ENCODE measurements at places on chromosomes 12 and 14. TPM values are rescaled to one million over a fixed set of nuclear protein-coding genes. Genes with fewer than 3 reads are reported as not detected.

GRCh38 chr12:66919466-66919865 is 240.6 kb upstream of the GRIP1 start:
- no peak overlapping the region for H3K4me3 ChIP-seq
- DNase-seq, result no peak
- H3K4me1 ChIP-seq, result no peaks in the 10 kb centered on the region

DNA sequence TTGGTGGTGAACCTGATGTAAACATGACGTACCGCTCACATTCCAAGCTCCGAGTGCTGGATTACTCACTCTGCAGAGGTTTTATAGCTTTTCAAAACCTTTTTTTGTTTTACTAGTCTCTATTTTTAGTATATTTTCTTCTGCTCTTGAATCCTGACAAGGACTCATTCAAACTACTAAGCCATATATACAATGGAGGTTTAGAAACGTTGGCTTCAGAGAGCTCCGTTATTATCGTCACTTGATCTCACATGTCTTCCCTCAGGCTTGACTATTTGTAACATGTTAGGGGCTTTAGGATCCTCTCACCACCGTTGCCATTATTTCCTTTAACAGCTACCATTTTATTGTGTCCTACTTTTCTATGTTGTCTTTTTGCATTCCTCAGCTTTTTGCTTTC is 1321.5 kb upstream of the FLRT2 start:
- DNase-seq, result no peak
- no peaks in the 10 kb centered on the region for H3K4me1 ChIP-seq
- no peaks in the 10 kb centered on the region for H3K36me3 ChIP-seq
- no peak overlapping the region for H3K4me3 ChIP-seq
- H3K27me3 ChIP-seq, result no peaks in the 10 kb centered on the region

GRCh38 chr14:72810201-72810600 is 83.7 kb downstream of the DPF3 start:
- H3K36me3 ChIP-seq, result peaks cover 2% of the 10 kb centered on the region
- H3K27ac ChIP-seq, result peak overlapping the region; percentile 43
- no peak for DNase-seq
- H3K4me3 ChIP-seq, result no peak overlapping the region
- H3K4me1 ChIP-seq, result peaks cover 23% of the 10 kb centered on the region

- H3K27ac ChIP-seq, result no peak overlapping the region
- H3K36me3 ChIP-seq, result no peaks in the 10 kb centered on the region
- H3K4me3 ChIP-seq, result no peak overlapping the region
- no peak for DNase-seq
- peaks cover 4% of the 10 kb centered on the region for H3K27me3 ChIP-seq
These were observed 48.7 kb upstream of the ABCC9 start for GRCh38 chr12:21989819-21990412.

DNA sequence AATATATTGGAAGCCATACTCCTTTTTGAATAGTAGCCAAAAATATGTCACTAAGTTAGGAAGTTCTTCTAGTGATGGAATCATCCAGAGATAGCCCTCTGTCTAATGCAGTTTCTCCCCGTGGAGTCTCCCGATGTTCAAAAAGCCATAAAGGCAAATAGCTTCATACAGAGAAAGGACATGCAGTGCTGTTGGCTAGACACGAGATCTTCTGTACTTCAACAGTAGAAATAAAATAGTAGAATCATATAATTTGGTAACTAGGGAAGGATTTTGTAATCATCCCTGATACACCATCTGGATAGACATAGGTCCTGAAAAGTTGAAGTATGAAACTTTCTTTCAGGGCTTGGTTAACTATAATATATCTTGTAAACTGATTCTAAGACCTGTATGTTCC is 27.6 kb downstream of the LRFN5 start:
- H3K4me1 ChIP-seq, result no peaks in the 10 kb centered on the region
- H3K36me3 ChIP-seq, result no peaks in the 10 kb centered on the region
- no peak overlapping the region for H3K27ac ChIP-seq
- no peak overlapping the region for H3K4me3 ChIP-seq
- H3K27me3 ChIP-seq, result no peaks in the 10 kb centered on the region

DNA sequence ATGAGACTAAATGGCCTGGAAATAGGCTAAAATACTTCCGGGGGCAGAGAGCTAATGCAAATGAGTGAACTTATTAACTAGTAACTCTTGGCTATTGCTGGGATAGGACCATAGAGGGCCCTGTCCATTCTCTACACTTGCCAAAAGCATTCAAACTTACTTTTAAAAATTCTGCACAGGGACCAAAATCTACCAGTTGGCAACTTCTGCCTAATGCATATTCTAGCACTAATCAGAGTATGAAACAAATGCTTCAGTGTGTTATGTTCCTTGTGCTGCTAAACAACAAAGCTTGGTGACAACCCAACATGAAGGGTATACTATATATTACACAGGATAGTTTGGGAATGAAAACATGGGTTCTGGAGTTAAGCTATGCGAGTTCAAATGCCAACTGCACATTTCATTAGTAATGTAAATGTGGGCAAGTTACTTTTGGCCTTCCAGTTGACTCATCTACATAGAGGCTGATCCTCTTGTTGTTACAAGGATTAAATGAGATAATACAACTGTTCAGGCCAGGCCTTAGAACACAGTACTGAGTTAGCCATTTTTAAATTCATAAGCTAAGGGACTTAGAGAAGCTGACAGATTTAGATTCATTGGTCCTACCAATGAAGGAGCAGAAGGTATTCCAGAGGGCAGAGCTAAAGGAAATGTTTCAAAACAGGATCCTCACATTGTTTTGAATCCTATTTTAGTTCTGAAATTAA is 32.4 kb downstream of the HIGD1C start:
- DNase-seq, result no peak
- peaks cover 38% of the 10 kb centered on the region for H3K36me3 ChIP-seq
- peaks cover 5% of the 10 kb centered on the region for H3K4me1 ChIP-seq
- H3K27ac ChIP-seq, result no peak overlapping the region
- H3K27me3 ChIP-seq, result no peaks in the 10 kb centered on the region

GRCh38 chr12:92547906-92548305 is 154.9 kb upstream of the PLEKHG7 start:
- H3K27me3 ChIP-seq, result no peaks in the 10 kb centered on the region
- H3K36me3 ChIP-seq, result no peaks in the 10 kb centered on the region
- no peak overlapping the region for H3K27ac ChIP-seq
- DNase-seq, result no peak

The FGF23 gene
- total RNA-seq, result not detected

The FOXN4 gene
- not detected for total RNA-seq

The SIX6 gene
- total RNA-seq, result not detected
